Frontal cortex (tissue), 4 donors: ENCODE measurements at places on chromosomes 12 and 14.
A peak's percentile ranks its signal among the peaks of the same experiment; 100 is the strongest.

GRCh38 chr12:57095440-57095839 is 6.5 kb downstream of the NAB2 start:
- DNase-seq = no peak

DNA sequence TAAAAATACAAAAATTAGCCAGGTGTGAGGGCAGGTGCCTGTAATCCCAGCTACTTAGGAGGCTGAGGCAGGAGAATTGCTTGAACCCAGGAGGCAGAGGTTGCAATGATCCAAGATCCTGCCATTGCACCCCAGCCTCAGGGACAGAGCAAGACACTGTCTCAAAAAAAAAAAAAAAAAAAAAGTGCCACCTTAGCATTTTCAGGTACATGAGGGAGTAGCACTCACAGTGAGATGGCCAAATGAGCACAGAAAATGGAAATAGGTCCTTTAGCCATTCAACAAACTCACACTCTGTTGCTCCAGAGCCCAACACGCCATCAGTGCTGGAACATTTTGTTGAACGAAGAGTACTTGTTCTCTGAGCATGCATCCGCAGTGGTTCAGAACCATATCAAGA is 75.2 kb upstream of the MYL2 start:
- no peak for DNase-seq

GRCh38 chr14:51652168-51653078 is 713 bp downstream of the FRMD6 start:
- DNase-seq = peak; percentile 25

GRCh38 chr14:66619952-66620351 is 112.0 kb downstream of the GPHN start:
- DNase-seq = no peak

DNA sequence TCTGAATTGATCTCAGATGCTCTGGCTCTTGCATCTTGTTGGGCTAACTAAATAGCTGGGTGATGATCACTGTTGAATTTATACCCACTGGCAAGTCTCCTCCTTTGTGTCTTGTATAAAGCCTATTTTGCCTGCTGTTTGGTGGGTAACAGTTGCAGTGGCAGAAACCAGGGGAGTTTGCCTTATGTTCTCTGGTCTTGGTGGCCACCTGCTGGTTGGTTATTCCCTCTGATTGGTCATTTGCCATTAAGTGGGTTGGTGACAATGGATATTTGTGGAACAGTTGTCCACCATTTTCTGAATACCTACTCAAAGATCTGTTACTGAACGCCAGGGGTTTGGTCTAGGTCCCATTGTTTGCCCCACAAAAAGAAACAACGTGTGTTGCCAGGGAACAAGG is 52.1 kb downstream of the AVPR1A start:
- DNase-seq = no peak

- DNase-seq = no peak
Measured at GRCh38 chr14:88045705-88046104, 40.8 kb downstream of the GPR65 start.

DNA sequence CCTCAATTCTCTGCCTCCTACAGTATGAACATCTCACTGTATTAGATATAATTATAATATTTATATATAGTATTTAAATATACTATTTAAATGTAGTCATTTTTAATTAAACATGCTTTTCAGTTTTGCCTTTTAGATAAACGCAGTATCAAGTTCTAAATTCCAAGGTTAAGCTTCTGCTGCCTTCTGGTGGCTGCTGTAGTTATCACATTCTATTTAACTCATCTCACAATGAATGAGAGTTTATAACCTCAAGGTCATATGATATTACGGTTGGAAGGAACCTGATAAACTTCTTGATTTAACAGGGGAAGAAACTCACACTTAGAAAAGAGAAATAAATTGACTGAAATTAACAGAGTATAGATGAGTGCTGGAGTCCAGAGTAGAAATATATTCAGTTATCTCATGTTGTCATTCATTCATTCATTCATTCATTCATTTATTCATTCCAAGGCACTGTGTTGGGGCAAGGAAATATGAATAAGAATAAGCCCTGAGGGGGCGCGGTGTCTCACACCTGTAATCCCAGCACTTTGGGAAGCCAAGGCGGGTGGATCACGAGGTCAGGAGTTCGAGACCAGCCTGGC is 31.9 kb downstream of the GUCY2C start:
- DNase-seq = peak; percentile 23

DNA sequence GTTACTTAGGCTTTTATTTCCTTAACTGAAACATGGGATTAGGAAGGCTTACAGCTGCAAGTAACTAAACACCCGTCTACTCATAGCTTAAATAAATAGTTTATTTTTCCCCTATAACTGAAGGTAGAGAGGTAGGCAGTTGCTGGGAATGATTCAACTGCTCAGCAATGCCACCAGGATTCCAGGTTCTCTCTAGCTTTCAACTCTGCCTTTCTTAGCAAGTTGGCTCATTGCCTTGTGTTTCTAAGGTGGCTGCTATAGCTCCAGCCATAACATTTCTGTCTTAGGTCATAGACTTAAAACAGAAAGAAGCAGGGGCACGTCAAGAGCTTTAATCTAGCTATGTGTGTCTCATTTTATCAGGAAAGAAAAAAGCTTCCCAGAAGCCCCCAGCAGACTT is 103.7 kb upstream of the MDM1 start:
- DNase-seq = no peak

GRCh38 chr14:71166180-71166837 is 259.1 kb downstream of the PCNX1 start:
- no peak for DNase-seq

- no peak for DNase-seq
Measured at GRCh38 chr12:55684761-55685370, 22.8 kb downstream of the ITGA7 start.

- DNase-seq = no peak
Measured at GRCh38 chr14:39247256-39247655, 13.5 kb downstream of the MIA2 start.

DNA sequence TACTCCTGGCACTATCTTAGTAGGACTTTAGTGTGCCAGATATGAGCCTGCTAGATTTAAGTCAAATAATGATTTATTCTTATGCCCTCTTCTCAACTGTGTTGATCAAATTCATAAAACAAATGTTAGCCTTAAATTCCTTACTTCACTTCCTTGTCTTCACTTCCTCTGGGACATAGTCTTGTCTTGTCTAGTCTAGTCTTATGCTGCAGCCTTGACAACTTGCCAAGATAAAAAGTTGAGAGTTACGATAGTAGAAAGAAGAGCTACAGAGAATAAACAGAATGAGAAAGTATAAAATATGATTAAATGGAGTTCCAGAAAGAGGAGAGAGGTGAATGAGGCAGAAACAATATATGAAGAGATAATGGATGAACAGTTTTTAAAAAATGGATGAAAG is 378.1 kb downstream of the DAD1 start:
- DNase-seq = no peak

DNA sequence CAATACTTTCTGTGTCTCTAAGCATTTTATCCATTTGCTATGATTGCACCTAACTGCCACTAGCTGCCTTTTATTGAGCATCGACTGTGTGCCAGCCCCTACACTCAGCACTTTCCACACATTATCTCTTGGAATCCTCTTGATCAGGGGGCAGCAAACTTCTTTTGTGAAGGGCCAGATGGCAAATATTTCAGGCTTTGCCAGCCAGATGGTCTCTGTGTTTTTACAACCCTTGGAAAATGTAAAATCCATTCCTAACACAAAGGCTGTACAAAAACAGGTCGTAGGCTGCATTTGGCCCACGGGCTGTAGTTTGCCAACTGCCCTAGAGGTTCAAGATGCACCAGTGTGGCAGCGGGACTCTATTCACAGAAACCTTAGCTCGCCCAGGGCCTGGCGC is 19.5 kb downstream of the FOXN4 start:
- no peak for DNase-seq

DNA sequence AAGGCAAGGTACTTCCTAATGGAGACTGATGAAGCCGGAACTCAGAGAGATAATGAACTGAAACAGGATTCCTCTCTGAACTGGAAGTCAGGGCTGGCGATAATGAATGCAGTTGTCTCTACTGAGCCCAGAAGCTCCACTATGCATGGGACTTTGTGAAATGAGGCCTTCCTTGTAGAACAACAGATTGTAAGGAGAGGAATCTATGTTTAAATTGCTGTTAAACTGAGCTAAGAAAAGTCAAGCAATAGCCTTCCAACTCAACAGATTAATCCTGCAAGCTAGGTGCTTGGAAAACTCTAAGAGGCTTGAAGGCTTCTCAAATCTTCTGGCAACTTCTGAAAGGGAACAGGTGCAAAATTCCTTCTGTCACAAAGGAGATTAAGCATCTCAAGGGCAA is 119.5 kb upstream of the ARHGAP5 start:
- no peak for DNase-seq

GRCh38 chr12:94553130-94553519 is 93.5 kb upstream of the CEP83 start:
- peak; percentile 36 for DNase-seq
